SK-MEL-5 (cell line): ENCODE measurements at places on chromosomes 5 and 9. TPM values are rescaled to one million over a fixed set of nuclear protein-coding genes. Genes with fewer than 3 reads are reported as not detected.

Gene TRIM7
- total RNA-seq = 4.1 and 6.8 TPM in 2 replicates

Gene EPB41L4B
- total RNA-seq = 0.55 and 0.85 TPM in 2 replicates

Gene SH2D3C
- 0.08 and 0.11 TPM in 2 replicates for total RNA-seq

Gene KIF20A
- total RNA-seq = 35.9 and 41.7 TPM in 2 replicates

Gene BNC2
- 23.5 and 24.2 TPM in 2 replicates for total RNA-seq

Gene SCGB3A2
- total RNA-seq = not detected in 2 replicates

Gene DOCK2
- 0.48 TPM in 1 of 2 replicates, not detected in the other for total RNA-seq

Gene CNTLN
- 6.5 and 6.7 TPM in 2 replicates for total RNA-seq

Gene SOX30
- not detected in 2 replicates for total RNA-seq

Gene CCNJL
- total RNA-seq = 3.2 and 3.9 TPM in 2 replicates

Gene IL17B
- not detected in 2 replicates for total RNA-seq

Gene STK32A
- total RNA-seq = 37.9 and 41.2 TPM in 2 replicates

Gene ZBTB43
- 7.6 and 68.4 TPM in 2 replicates for total RNA-seq

Gene CMBL
- total RNA-seq = not detected in 2 replicates

Gene CCNI2
- not detected in 2 replicates for total RNA-seq

Gene CCDC180
- total RNA-seq = 0.37 and 0.88 TPM in 2 replicates

Gene DIPK1B
- total RNA-seq = 42.0 and 45.6 TPM in 2 replicates
